GM03348 (cell line): ENCODE measurements at places on chromosomes 7 and 10.
A peak's percentile ranks its signal among the peaks of the same experiment; 100 is the strongest.

DNA sequence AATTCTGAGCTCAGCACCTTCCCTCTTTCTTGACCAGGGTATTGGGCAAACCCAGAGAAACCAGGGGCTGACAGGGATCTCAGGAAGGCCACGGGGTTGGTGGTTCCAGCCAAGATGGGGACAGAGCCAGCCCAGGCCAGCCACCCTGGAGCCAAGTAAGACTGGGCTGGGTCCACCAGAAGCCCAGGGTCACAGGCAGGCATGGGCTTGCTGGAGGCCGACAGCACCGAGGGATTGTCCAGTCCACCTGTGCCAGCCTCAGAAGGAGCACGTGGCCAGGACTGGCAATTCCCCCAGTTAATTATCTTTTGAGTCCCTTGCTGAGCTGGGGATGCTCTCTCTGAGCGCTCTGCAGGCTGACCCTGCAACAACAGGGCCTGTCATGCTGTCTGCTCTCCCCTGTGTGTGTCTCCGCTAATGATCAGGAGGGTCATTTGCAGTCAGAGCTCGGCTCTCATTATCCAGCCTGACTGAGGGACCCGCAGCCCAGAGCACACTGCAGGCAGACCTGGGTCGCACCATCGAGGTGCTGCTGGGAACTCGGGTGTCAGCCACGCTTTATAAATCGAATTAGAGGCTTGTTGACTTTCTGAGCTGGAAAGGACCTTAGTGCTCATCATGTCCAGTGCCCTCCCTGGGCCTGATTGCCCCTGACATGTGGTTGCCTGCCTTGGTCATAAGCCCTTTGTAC is 69.5 kb upstream of the PPIF start:
- no peak for DNase-seq

- DNase-seq = peak; percentile 5
These were observed 235.5 kb downstream of the SEMA3E start for GRCh38 chr7:83413424-83413823.

DNA sequence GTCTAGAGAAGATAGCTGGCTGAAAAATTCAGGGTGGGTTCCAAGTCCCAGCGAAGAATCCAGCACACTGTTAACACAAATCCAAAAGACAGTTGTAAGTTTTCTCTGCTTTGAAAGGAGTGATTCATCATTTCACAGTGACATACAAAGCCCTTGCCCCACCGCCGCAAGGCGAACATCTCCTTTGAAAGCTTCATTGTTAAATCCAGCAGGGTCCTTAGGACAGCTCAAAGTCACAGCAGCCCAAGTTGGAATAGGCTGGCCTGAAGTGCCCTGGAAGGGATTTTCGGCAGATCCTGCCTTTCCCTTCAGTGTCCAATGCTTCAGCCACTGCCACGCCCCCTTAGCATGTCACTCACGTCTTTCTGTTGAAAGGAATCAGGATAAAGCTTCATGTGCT is 526.1 kb downstream of the CALN1 start:
- DNase-seq = no peak

GRCh38 chr7:1156782-1157535 is 3.0 kb downstream of the ZFAND2A start:
- no peak for DNase-seq

DNA sequence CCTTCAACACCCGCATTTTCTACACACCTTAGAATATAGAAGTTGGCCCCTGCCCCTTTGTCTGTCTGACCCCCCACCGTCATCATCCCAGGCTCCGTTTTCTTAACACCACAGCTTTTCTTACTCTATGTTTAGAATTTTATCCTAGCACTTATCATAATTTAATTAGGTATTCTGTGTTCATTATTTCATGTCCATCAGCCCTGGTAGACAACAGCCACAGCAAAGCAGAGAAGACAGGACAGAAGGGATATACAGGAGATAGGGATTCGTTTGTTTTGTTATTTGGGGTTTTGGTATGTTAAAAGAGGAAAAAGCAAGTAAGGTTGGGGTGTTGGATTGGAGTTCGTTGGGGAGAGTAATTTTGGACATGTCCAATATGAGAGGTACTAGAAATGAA is 48.8 kb downstream of the ITGA8 start:
- no peak for DNase-seq

- DNase-seq = no peak
These were observed 806.3 kb upstream of the CELF2 start for GRCh38 chr10:10211409-10211808.

GRCh38 chr7:22066522-22066921 is 120.8 kb upstream of the CDCA7L start:
- DNase-seq = no peak

DNA sequence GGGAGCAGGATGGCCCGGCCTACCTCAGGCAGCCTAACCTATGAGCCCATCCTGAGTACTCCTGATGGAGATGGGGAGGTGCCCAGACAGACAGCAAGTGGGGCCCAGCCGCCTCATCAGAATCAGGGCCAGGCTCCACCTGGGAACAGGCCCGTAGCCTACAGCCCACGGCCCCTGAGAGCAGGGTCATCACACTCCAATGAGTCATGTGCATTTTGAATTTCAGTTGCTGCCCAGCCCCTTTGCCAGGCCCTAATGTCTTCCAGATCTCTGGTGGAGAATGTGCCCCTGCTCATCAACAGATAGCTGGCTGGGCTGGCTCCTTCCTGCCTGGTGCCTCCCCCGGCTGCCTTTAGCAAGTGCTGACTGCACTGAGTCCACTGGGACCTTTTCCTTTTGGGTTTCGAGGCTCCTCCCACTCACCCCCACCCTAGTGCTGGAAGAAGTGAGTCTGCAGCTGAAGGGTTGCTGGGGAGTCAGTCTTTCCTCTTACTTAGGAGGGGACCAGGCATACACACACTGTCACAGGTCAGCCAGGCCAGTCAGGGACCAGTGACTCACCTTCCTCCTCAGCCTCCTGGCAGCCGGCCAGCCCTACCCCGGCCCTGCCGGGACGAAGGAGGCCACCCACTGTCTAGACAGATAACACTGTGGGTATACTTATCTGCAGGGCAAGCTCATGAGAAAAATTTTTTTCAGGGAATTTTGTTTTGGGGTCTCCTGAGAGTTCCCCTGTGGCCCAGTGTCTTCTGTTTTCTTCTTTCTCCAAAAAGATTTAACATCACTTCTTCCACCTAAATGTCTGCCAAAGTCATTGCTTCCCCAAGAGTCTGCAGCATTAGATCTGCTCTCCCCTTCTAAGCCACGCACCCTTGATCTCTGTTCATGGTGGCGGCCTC is 9.1 kb upstream of the ASIC3 start:
- peak; percentile 88 for DNase-seq

- no peak for DNase-seq
These were observed 1.1 kb upstream of the CNTNAP2 start for GRCh38 chr7:146115548-146115850.

DNA sequence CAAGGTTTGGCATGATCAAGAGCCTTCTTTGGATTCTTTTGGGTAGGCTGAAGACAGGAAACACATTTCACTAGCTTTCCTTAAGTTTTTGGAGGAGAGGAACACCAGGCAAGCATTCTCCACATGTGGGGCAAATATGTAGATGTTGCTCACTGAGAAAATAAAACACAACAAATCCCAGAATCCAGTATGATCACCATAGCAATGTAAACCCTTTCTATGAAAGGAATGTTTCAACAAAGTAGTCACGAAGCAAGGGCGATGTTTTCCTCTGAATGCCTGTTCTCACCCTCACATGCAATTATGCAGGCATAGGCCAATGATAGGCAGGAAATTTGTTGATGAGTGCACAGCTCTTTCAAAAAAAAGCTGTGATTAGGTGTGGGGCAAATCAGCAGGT is 20.5 kb upstream of the CEP41 start:
- peak; percentile 33 for DNase-seq

DNA sequence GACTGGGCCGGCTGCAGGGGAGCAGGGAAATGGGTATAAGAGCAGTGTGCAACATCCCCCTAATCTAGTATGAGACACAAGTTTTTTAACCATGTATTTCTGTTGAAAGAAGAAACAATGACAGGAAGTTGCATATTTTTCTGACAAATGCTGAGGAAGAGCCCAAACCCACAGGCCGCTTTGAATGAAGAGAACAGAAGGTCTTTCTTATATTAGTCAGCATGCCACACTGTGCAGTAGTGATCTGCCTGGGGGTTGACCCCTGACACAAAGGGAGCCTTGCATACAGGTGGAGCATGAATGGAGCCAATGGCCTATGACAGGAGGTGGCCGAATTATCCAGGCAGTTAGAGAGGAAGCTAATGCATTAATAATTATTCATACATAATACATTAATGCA is 518.3 kb downstream of the PLXDC2 start:
- DNase-seq = no peak

- DNase-seq = no peak
These were observed 86.1 kb downstream of the TRIM24 start for GRCh38 chr7:138546064-138546619.

DNA sequence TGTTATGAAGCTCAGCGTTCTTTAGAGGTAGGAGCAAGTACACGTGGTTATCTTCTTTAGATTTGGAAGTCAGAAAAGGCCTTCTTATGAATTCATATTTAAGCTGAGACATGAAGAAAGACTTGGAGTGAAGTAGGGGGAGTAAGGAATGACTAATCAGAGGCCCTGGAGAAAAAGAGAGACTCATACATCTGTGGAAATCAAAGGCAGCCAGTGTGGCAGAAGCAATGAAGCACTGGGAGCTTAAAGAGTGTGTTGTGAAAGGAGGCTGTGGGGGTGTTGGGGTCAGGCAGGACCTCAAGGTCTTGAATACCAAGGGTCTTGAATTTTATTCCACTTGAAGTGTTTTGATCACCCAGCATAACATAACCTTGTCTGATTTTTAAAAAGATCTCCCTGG is 35.7 kb upstream of the FGL2 start:
- DNase-seq = peak; percentile 64

DNA sequence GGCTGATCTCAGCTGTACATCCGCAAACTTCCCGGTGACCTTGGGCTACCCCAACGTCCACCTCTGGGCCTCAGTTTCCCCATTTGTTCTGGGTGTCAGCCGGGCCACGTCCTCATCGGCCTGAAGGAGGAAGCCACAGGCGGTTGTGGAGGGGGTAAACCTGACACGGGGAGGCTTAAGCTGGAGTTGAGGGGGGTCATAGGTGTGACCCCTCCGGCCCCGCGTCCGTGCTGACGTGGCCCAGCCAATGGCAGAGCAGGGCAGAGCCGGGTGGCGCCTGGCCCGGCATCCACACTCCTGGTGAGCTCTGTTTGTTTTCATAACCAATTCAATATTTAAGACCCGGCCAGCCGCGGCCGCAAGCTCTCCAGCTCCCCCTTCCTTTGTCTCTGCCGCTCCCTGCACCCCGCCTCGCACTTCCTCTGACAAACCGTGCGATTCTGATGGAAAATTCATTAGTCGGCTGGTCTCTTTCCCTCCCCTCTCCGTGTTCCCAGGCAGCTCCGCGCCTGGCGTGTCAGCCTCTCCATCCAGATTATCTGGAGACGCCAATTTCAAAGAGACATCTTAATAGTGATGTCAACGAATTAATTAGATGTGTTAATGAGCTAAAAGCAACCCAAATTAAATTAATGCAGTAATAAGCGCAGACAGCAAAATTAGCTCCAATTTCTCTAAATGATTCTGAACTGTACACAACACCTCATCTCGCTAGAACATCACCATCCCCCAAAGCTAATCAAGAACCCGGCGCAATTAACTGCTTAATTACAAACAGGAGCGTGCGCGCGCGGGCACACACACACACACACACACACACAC is 55.4 kb downstream of the MICALL2 start:
- DNase-seq = peak; percentile 59

- DNase-seq = no peak
These were observed 153.5 kb upstream of the PDE1C start for GRCh38 chr7:32223721-32224120.

- DNase-seq = no peak
These were observed 169.8 kb upstream of the MEOX2 start for GRCh38 chr7:15856311-15856710.

- DNase-seq = no peak
These were observed 692.0 kb upstream of the IGFBP3 start for GRCh38 chr7:46613116-46613515.

DNA sequence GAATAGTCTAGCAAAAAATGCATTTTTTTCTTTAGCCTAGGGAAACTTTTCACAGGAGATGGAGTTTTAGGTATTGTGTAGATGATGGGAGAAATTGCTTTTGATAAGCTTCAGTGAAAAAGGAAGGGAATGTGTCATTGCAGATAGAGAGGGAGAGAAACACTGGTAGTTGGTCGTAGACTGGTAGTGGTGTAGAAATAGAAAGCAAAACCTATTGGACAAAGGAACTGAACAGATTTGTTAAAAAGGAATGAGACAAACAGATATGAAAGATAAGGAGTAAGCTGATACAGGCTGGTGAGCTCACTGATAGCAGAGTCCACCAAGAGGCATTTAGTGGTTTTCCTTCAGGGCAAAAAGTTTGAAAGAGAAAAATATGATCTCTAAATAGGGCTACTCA is 94.3 kb downstream of the ZEB1 start:
- no peak for DNase-seq

- peak; percentile 60 for DNase-seq
These were observed 92.6 kb downstream of the SPAG6 start for GRCh38 chr10:22437620-22438588.

DNA sequence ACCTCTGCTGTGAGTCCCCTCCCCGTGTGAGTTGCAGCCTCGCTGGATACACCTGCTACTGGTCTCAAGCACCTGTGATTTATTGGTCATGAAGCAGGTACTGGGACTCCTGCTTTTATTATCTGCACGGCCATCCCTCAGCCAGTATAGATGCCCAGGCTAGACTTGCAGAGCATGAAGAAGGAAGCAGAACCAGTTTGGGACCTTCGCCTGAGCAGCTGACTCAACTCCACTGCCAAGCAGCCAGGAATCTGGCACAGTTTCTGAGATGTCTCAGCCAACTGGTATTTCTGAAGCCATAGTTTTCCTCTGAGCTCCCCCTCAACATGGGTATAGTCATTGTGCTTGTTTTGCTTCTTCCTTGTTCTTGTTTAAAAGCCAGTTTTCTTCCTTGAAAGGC is 28.0 kb upstream of the SLC39A12 start:
- DNase-seq = peak; percentile 89

GRCh38 chr10:96337106-96337505 is 21.7 kb downstream of the OPALIN start:
- DNase-seq = no peak

- DNase-seq = no peak
These were observed 86.0 kb downstream of the VWDE start for GRCh38 chr7:12317675-12318074.

GRCh38 chr7:108167460-108167859 is 37.3 kb upstream of the LAMB4 start:
- DNase-seq = peak; percentile 29

GRCh38 chr7:144650439-144650838 is 185.4 kb downstream of the TPK1 start:
- DNase-seq = no peak

DNA sequence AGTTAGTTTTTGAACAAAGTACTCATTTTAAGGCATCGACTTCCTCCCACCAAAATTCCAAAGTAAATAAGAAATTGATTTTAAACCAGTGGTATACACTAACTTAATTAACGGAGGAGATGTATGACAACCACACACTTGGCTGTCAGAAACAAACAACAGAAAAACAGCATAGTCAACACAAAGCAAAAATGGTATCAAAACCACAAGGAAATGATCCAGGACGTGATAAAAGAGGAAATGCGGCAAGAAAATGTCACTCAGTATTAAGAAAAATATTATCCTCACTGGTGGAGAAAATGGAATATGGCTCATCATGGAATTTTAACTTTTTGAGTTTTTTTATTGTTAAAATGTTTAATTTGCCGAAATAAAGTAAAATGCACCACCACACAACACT is 17.5 kb downstream of the KIAA1549 start:
- no peak for DNase-seq

GRCh38 chr7:36372156-36372555 is 17.5 kb upstream of the ANLN start:
- DNase-seq = no peak
